ENCODE measurements at places on chromosomes 16 and 17.

DNA sequence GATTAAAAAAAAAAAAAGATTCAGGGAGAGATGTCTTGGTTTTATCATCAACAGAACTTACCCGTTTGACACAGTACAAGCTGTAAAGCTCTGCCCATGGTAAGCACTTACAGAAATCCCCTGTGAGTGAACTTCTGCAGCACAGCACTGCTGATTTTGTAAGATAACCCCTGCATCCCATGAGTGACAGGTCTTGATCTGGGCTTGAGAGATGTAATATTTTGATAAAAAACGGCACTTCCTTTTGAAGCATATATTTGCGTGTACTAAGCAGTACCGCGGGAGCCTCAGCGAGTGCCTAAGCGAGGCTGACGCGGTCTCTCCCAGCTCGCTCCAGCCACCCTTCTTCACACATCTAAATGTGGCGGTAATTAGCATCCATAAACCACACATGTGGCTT is 50.5 kb downstream of the IKZF3 start:
- H3K27me3 ChIP-seq, result no peaks in the 10 kb centered on the region
- DNase-seq, result no peak
- H3K4me1 ChIP-seq, result peaks cover 14% of the 10 kb centered on the region
- H3K27ac ChIP-seq, result no peak overlapping the region

- no peaks in the 10 kb centered on the region for H3K36me3 ChIP-seq
- DNase-seq, result no peak
- H3K27me3 ChIP-seq, result peaks cover 80% of the 10 kb centered on the region
Observed at GRCh38 chr16:85323961-85324253, 211.6 kb upstream of the CIBAR2 start.

DNA sequence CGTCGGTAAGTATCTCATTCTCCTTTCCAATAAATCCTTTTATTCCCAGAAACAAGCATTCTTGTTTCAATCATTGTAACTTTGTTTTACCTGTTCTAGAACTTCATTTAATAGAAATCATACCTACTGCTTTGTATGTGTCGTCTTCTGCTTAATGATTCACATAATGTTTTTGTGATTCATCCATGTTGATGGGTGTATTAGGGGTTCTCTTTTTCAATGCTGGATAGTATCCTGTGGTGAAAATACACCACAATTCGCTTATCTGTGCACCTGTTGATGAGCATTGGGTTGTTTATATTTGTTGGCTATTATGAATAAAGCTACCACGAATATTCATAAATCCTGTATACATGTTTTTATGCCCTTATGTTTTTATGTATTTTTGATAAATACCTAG is 703.2 kb downstream of the MAF start:
- H3K4me1 ChIP-seq, result no peaks in the 10 kb centered on the region
- no peak overlapping the region for H3K4me3 ChIP-seq
- no peaks in the 10 kb centered on the region for H3K36me3 ChIP-seq
- no peaks in the 10 kb centered on the region for H3K27me3 ChIP-seq

- H3K36me3 ChIP-seq, result peaks cover 33% of the 10 kb centered on the region
- no peak overlapping the region for H3K4me3 ChIP-seq
- peaks cover 12% of the 10 kb centered on the region for H3K4me1 ChIP-seq
- DNase-seq, result no peak
- no peak overlapping the region for H3K27ac ChIP-seq
Observed at GRCh38 chr17:59695945-59696681, 11.1 kb downstream of the PTRH2 start.

- no peak within 1 kb of the TSS for H3K4me3 ChIP-seq
- H3K36me3 ChIP-seq, result no peaks in the 10 kb centered on the region
- no peak for DNase-seq
- peaks cover 81% of the 10 kb centered on the region for H3K27me3 ChIP-seq
Observed at GRCh38 chr17:7079581-7080455, at the start of gene CLEC10A. TSS of gene CLEC10A (minus strand) at chr17:7080251. CDS start at chr17:7078812, 1,439 bp downstream.

GRCh38 chr16:76970087-76970744 is 220.8 kb upstream of the MON1B start:
- H3K27ac ChIP-seq, result no peak overlapping the region
- H3K36me3 ChIP-seq, result no peaks in the 10 kb centered on the region
- DNase-seq, result no peak
- no peaks in the 10 kb centered on the region for H3K4me1 ChIP-seq
- H3K4me3 ChIP-seq, result no peak overlapping the region
- H3K27me3 ChIP-seq, result peaks cover 33% of the 10 kb centered on the region

DNA sequence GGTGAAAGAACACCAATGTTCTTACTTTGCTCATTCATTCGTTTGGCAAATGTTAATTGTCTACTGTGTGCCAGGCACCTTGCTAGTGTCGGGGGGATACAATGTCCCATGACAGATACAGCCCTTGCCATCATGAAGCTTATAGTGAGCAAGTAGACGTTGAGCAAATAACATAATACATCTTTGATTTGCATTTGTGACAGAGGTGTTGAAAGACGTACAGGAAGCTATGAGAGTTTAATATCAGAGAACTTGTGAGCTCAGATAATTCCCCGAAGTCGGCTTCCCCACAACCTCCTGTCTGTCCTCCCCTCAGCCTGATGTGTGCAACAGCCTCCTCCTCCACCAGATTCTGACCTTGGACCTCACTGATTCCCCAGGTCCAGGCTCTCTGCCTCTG is 138.0 kb upstream of the SDK2 start:
- H3K27me3 ChIP-seq, result peaks cover 59% of the 10 kb centered on the region
- H3K4me3 ChIP-seq, result no peak overlapping the region
- H3K4me1 ChIP-seq, result no peaks in the 10 kb centered on the region

GRCh38 chr17:40209404-40210093 is 9.6 kb upstream of the WIPF2 start:
- no peaks in the 10 kb centered on the region for H3K36me3 ChIP-seq
- no peak overlapping the region for H3K4me3 ChIP-seq
- H3K27ac ChIP-seq, result no peak overlapping the region
- no peaks in the 10 kb centered on the region for H3K4me1 ChIP-seq
- H3K27me3 ChIP-seq, result no peaks in the 10 kb centered on the region

- H3K27ac ChIP-seq, result no peak overlapping the region
- H3K4me3 ChIP-seq, result no peak overlapping the region
- no peaks in the 10 kb centered on the region for H3K36me3 ChIP-seq
- H3K27me3 ChIP-seq, result no peaks in the 10 kb centered on the region
- DNase-seq, result no peak
- no peaks in the 10 kb centered on the region for H3K4me1 ChIP-seq
Observed at GRCh38 chr16:26070302-26071100, 378.7 kb downstream of the HS3ST4 start.

- H3K4me1 ChIP-seq, result no peaks in the 10 kb centered on the region
- peaks cover 99% of the 10 kb centered on the region for H3K27me3 ChIP-seq
- no peak overlapping the region for H3K4me3 ChIP-seq
- no peaks in the 10 kb centered on the region for H3K36me3 ChIP-seq
- DNase-seq, result no peak
Observed at GRCh38 chr16:2827374-2827791, 2.7 kb upstream of the ZG16B start.

DNA sequence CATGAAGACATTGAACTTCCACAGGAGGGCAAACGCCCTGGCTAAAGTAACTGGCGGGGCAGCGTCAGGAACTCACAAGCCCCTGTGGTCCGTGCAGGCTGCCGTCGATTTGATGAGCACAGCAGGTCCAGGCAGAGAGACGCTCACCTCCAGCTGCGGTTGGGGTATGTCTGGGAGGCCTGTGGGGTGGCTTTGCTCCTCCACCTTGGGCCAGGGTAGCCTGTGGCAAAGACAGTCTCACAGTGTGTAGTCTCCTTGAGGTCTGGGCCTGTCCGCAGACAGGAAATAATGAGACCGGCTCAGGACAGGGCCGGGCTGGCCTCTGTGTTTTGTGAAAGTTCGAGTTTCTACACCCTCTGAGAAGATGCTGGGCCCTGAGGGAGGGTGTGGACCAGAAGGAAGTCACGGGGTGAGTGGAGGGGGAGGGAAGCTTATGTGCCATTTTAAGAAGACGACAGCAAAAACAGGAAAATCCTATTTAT is 103.3 kb downstream of the METRNL start:
- no peak overlapping the region for H3K4me3 ChIP-seq
- H3K4me1 ChIP-seq, result no peaks in the 10 kb centered on the region
- H3K27ac ChIP-seq, result no peak overlapping the region
- H3K27me3 ChIP-seq, result peaks cover 59% of the 10 kb centered on the region
- no peak for DNase-seq

DNA sequence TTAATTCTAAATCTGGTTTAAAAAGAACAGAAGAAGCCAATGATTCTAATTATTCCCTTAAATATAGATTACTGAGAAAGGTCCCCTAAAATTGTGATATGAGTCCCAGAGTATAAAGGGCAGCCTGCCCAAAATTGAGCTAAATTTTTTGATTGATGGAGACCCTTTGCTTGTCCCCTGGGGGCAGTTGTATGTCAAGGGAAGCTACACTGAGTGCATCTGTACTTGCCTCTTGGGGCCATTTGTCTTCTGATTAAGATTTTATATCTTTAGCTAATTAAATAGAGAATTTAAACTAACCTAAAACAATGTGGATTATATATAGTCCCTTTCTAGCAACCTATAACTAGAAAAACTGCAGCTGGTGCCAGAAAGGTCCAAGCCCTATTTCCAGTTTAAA is 12.6 kb downstream of the BLMH start:
- DNase-seq, result no peak
- H3K36me3 ChIP-seq, result 0 out of 2 replicates have a peak, but pooled peaks cover 7% of the 10 kb centered on the region
- H3K4me1 ChIP-seq, result no peaks in the 10 kb centered on the region
- H3K27ac ChIP-seq, result no peak overlapping the region

- no peak for DNase-seq
- no peak overlapping the region for H3K27ac ChIP-seq
- no peaks in the 10 kb centered on the region for H3K27me3 ChIP-seq
- no peaks in the 10 kb centered on the region for H3K4me1 ChIP-seq
- H3K36me3 ChIP-seq, result peaks cover 7% of the 10 kb centered on the region
- H3K4me3 ChIP-seq, result no peak overlapping the region
Observed at GRCh38 chr16:12078405-12079280, 102.1 kb downstream of the SNX29 start.

DNA sequence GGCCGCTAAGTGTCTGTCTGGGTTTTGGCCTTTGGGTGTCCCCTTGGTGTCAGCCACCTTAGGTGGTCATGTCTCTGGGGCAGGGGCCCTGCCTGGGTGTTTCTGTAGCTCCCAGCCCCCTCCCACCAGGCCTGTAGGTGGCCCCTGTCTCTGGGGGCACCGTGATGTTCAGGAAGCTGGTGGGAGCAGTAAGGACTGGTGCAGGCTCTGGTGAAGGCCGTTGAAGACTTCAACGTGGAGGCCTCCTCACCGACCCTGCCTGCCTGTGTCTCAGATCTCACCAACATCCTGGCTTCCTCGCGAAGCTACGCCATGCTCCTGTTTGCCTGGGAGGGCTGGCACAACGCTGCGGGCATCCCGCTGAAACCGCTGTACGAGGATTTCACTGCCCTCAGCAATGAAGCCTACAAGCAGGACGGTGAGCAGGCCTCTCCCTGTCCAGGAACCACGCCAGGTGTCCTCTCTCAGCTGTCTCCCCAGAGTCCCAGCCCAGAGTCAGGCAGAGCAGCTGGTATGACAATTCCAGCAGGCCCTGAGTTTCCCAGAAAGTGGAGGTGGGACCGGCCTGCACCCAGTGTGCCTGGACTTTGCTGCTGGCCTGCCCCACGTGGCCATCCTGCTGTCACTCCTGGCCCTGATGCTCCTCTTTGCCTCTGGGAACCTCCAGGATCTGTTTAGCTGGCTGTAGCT is 2.8 kb downstream of the ACE start:
- H3K36me3 ChIP-seq, result no peaks in the 10 kb centered on the region
- H3K27me3 ChIP-seq, result peaks cover 86% of the 10 kb centered on the region
- no peak overlapping the region for H3K27ac ChIP-seq

GRCh38 chr17:50536683-50537646 is 4.4 kb downstream of the EPN3 start:
- H3K36me3 ChIP-seq, result no peaks in the 10 kb centered on the region
- no peak overlapping the region for H3K4me3 ChIP-seq
- no peak overlapping the region for H3K27ac ChIP-seq
- peaks cover 64% of the 10 kb centered on the region for H3K27me3 ChIP-seq
- H3K4me1 ChIP-seq, result peaks cover 5% of the 10 kb centered on the region
- no peak for DNase-seq

DNA sequence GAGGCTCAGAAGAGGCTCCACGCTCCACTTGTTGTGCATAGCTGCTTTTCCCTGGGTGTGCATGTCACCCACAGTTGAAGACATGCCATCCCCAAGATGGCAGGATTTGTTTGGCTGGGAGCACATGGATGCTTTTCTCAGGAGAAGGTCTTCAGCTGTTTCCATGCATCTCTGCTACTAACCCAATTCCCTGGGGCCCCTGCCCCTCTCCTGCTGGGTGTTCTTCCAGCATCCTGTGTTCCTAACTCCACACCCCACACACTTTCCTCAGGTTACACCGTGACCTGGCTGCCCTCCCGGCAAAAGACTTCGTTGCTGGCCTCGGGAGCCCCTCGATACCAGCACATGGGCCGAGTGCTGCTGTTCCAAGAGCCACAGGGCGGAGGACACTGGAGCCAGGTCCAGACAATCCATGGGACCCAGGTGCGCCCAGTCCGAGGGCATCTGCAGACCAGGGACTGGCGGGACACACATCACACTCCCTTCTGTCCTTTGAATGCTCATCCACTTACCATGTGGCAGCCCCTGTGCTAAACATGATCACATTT is 21.5 kb downstream of the ITGAL start:
- no peak overlapping the region for H3K4me3 ChIP-seq
- H3K27me3 ChIP-seq, result no peaks in the 10 kb centered on the region
- H3K27ac ChIP-seq, result no peak overlapping the region
- no peaks in the 10 kb centered on the region for H3K4me1 ChIP-seq
- DNase-seq, result no peak

- no peak overlapping the region for H3K27ac ChIP-seq
- H3K36me3 ChIP-seq, result no peaks in the 10 kb centered on the region
- no peak for DNase-seq
- H3K4me1 ChIP-seq, result peaks cover 11% of the 10 kb centered on the region
- H3K4me3 ChIP-seq, result no peak overlapping the region
- H3K27me3 ChIP-seq, result peaks cover 28% of the 10 kb centered on the region
Observed at GRCh38 chr16:716200-716568, 1.3 kb downstream of the METRN start.

DNA sequence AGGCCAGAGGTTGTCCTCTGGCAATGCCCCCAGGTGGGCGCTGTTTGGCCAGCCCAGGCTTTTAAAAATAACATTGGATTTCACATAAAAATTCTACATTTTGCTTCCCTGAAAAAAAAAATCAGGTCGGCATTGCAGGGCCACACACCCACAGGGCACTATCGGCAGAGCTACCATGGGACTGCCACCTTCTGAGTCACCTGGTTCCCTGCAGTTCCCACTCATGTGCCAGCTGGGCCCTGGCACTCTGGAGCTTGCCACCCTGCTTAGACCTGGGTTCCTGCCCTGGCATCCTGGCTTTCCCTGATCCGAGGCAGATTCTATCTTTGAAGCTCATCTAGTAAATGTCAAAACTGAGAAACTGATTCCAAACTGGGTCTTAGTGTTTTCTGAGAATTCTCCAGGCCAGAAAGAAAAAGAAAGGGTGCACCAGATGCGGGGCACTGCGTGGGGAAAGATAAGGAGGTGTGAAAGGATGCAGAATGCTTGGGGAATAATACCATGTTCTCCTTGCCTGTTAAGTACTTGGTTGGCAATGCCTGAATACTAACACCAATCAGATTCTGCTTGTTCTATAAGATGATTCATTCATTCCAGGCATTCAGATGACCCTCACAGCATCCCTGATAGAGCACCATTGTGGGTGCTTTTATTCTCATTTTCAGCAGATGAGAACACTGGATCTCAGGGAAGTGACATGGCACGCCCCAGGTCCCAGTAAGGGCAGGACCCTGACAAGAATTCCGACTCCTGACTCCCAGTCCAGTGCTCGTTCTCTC is 51.8 kb downstream of the RAI1 start:
- no peak for DNase-seq
- H3K4me1 ChIP-seq, result peaks cover 12% of the 10 kb centered on the region
- no peaks in the 10 kb centered on the region for H3K27me3 ChIP-seq
- H3K27ac ChIP-seq, result no peak overlapping the region
- no peaks in the 10 kb centered on the region for H3K36me3 ChIP-seq

Measured in MM.1S (cell line).